Stimulated activated CD8-positive, alpha-beta memory T cell treated with anti-CD3 and anti-CD28 coated beads, Interleukin-15, amount 100 ng/mL, for 24 hours (primary cell): ENCODE measurements at places on chromosomes 12 and 14.

- DNase-seq, result no peak
These were observed 21.3 kb upstream of the CABP1 start for GRCh38 chr12:120618954-120619615.

DNA sequence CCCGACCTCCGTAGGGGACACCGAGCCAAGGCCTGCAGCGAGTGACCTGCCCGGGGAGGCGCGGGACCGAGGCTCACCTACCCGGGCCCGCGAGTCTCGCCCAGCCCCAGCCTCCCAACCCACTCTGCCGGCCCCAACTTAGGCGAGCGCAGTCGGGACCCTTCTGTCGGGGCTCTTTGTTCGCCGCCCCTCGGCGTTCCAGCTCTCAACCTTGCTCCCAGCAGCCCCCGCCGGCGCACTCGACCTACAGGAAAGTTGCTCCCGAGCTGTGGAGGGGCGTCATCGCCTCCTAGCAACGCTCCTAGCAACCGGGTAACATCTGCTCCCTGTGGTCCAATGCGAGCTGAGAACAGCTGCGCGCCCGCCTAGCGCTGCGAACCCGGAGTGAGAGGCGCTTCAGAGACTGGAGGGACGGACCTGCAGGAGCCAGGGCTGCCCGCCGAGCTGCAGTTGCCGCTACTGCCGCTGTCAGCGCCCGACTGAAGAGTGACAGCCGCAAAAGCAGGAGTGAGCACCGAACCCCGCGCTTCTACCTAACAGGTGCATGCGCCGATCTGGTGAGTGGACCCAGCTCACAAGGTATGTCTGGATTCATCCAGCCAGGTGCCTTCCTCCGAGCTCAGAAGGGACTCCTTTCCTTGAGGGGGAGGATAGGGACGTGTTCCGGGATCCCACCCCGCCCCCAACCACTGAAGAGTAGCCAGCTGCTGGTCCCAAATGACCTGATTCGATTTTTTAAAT is 355.0 kb downstream of the SNAPC1 start:
- peak; percentile 20 for DNase-seq

DNA sequence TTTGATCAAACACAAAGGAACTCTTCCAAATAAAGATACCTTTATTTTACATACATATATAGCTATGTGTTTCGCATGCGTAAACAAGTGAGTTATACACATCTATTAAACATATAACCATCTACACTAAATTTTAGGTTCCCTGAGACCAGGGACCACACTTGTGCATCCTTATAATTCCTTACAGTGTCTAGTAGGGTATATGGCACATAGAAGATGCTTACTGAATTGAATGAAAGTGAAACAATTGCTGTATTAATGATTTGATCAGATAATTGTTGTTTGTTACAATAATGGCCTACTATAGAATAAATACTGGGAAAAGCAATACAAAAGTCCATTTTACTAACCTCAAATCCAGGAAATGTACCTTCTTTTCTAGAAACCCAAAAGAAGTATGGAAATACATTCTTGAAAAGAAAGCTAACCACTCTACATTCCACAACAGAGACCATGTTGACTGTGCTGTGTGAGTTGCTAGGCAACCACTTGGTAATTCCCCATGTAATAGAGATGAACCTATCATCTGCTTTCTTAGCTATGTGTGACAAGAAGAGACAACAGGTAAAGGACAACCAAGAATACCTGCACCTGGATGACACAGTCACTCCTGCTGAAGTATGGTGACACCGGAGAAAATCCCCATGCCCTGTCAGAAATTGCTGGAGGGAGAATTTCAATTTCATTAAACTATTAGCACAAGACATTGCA is 11.9 kb upstream of the CIPC start:
- no peak for DNase-seq

DNA sequence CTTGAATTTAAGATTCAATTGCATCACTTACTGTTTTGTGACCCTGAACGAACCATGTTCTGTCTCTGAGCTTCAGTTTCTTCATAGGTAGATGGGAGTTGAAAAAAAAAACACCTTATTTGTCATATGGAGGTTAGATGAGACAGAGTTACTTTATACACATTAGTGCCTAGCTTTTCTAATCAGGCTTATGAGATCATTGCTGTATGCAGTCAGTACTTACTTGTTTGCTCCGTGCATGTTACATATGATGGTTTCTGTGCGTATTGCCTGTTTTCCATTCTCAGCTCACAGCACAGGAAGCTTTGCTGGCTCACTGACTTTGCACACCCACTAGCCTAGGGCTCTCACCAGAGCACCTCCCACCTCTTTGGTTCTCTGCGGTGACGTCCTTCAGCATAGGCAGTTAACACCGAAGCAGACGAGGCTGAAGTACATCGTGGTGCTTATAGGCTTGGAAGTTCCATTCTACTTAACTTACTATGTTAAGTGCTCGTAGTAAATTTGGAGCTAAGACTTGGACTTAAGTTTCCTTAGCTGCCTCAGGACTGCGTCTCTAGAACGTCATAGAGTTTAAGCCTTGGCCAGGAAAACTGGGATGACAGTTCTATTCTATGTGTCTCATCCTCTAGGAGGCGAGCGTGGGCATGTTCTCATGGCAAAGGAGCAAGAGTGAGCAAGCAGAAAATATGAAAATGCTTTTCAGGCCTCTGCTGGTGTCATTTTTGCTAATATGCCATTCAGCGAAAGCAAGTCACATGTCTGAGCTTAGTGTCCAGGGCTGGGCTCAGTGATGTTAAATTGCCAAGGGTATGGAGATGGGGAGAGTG is 57.3 kb downstream of the NRXN3 start:
- no peak for DNase-seq

DNA sequence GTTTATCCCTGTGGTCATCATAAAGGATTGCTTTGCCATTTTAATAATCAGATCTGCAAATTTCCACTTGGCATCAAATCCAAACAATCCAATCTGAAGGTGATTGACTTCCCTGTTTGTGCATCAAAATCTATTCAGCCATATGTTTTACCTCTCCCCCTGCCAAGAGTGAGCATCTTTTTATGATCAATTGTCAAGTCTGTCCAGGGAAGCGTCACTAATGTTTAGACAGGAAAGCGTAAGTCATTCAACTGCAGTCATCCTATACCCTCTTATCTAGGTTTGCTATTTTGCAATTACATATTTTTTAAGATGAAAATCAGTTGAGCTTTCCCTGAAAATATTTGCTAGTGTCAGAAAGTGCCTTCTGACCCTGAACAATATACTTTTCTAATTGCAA is 1224.1 kb upstream of the SEL1L start:
- DNase-seq, result no peak

DNA sequence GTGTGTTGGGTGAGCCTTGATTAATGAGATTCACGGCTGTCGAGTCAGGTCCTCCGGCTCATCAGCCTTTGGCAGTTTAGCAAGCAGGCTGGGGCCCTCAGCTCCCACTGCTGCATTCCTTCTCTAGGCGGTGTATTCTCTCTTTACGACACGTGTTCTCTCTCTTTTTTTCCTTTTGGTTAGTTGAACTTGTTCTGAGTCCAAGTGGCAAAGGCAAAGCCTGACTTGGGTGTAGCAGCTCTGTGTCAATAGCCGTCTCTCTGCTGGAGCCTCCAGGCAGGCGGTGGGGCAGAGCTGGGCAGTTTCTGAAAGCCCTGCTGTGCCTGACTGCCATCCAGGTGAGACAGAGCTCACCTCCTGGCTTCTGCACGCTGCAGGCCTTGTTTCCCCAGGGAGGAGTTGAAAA is 46.6 kb downstream of the SUSD6 start:
- no peak for DNase-seq
